ENCODE measurements at places on chromosomes 3 and 15.

- DNase-seq: no peak
Measured at GRCh38 chr15:47872869-47873432, 155.6 kb downstream of the SEMA6D start.

- DNase-seq: no peak
Measured at GRCh38 chr3:27431116-27431515, 53.1 kb downstream of the SLC4A7 start.

- no peak for DNase-seq
Measured at GRCh38 chr3:142913432-142913831, 24.5 kb upstream of the PCOLCE2 start.

DNA sequence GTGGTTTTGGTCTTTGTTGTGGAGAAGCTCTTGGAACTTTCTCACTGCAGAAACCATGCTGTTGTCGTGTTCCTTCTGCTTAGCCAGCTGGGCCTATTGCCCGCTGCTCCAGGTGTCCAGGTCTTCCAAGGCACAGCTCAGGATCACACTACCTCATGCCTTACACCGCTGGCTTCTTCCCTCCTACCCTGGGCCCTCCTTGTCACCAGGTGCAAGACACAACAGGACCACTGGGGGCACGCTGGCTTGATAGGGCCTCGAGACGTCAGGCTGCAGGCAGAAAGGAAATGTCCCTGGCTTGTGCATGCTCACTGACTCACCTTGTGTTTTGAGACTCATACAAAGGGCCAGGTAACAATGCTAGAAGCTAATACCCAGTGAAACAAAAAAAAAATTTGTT, 32.3 kb downstream of the PAQR9 start:
- no peak for DNase-seq

- DNase-seq: no peak
Measured at GRCh38 chr15:98076021-98076816, 115.7 kb downstream of the ARRDC4 start.

DNA sequence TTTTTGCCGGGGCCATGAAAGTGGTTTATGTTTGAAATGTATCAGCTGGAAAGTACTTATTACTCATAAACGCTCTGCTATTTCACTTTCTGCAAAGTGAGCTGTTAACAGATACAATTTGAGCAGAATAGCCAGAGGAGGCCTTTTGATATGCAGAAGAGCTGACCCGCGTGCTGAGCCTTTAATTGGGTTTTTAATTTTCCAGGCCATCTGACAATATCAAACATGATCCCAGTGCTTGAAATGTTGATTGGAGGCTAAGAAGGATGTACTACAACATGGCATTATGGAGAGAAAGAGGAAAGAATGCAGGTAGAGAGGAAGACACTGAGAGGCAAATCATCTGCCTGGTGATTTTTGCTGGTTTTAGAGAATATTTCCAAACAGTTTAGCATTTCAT, 261.3 kb upstream of the MEIS2 start:
- no peak for DNase-seq

All from caudate nucleus (tissue), 63 donors.